CD8-positive, alpha-beta memory T cell (primary cell): ENCODE measurements at places on chromosomes 11 and 22.
A peak's percentile ranks its signal among the peaks of the same experiment; 100 is the strongest.

DNA sequence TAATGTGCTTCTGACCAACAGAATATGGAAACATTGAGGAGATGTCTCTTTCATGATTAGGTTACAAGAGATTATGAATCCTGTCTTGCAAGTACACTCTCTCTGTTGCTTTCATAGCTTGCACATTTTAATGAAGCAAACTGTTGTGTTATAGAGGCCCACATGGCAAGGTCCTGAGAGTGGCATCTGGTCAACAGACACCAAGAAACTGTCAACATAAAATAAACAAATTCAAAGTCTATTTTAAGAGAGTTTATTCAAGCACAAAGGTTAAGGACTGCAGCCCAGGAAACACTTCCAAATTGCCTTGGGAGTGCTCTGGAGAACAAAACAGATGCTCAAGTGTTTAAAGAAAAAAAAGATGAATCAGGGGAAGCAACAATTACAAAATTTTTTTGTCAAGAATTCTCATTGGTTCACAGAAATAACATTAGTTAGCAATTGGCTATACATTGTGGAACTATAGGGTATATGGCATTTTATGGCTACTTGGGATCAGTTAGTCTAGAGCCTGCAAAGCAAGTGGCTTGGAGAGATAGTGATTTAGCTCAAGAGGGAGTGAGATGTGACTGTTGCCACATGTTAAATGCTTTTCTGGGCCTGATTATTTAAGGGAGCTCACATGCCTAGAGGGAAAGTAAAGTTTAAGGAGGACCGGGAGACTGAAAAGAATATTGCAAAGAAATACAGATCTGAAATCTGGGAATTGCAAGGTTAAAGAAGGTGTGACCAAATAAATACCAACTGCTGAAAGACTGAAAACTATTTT, 54.6 kb downstream of the CTSC start:
- H3K36me3 ChIP-seq = no peaks in the 10 kb centered on the region
- DNase-seq = no peak
- H3K4me3 ChIP-seq = no peak overlapping the region
- H3K4me1 ChIP-seq = no peaks in the 10 kb centered on the region
- no peaks in the 10 kb centered on the region for H3K27me3 ChIP-seq
- no peak overlapping the region for H3K27ac ChIP-seq

GRCh38 chr11:66280428-66280827, 2.5 kb downstream of the CNIH2 start:
- H3K4me3 ChIP-seq = no peak overlapping the region
- H3K27ac ChIP-seq = no peak overlapping the region
- H3K27me3 ChIP-seq = no peaks in the 10 kb centered on the region
- peaks cover 3% of the 10 kb centered on the region for H3K36me3 ChIP-seq
- peaks cover 30% of the 10 kb centered on the region for H3K4me1 ChIP-seq

DNA sequence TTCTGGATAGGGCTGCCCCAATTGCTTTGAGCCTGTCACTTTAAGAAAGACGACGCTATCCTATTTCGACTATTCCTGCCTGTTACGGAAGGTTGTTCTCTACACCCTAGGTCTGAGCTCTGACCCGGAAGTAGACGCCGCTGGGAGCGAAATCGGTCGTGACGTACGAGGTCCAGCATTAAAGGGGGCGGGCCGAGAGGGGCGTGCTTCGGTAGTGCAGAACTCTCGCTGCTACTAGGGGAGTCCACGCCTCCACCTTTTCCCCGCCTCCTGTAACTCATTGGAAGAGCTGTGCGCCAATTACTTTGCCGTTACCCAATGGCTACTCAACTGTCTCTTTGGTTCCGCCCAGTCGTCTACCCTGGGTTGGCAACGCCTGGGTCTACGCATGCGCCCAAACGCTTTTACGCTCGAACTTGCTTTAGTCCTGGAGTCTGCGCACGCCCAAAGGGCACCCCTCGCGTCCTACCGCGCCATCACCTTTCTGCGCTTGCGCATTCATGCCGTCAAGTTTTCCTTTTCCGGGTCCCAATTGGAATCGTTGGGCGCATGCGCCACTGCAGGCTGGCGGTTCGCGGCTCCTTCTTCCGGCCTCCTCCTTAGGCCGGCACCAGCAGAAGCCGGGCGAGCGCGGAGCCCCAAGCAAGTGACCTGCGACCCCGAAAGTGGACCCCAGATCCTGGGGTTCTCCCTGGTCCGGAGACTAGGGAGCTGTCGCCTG, at the start of gene PCNX3:
Gene PCNX3, plus strand, starts transcription at position 548 of the 721 bp plus-strand sequence. CDS start 536 bp downstream, outside the sequence.
- peak within 1 kb of the TSS; percentile 93 for H3K4me3 ChIP-seq
- peak within 1 kb of the TSS; percentile 91 for H3K27ac ChIP-seq
- DNase-seq = peak; percentile 100
- H3K4me1 ChIP-seq = peaks cover 44% of the 10 kb centered on the region
- peaks cover 12% of the 10 kb centered on the region for H3K36me3 ChIP-seq

DNA sequence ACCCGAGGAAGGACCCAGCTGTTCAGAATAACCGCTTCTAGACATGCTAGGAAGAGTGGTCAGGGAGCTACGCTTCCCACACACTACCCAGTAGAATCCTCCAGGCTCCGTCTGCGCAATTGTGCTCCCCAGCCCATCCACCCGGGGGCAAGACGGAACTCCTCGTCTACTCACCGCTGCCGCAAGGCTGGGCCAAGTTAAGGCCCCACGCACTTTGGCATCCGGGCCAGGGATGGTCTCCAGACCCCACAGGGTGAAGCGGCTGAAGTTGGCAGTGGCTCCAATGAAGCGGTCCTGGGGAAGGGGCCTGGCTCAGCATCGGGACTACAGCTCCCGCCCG, 757 bp downstream of the RNASEH2C start:
- peaks cover 38% of the 10 kb centered on the region for H3K36me3 ChIP-seq
- no peak for DNase-seq
- peaks cover 18% of the 10 kb centered on the region for H3K4me1 ChIP-seq
- H3K4me3 ChIP-seq = peak overlapping the region; percentile 84

DNA sequence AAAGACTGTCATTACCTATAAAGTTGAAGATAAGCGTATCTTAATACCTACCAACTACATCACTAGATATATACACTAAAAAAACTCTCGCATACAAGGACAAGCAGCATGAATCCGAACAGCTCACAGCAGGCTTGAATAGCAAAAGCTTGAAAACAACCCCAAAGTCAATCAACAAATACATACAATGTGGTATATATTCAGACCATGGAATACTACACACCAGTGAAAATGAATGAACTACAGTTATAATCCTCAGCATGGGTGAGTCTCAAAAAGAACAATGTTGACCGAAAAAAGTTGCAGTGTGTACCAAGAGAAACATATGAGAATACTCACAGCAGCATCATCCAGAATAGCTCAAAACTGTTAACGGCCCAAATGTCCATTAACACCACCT, 25.2 kb downstream of the USP28 start:
- no peak for DNase-seq
- H3K36me3 ChIP-seq = peaks cover 8% of the 10 kb centered on the region
- H3K27me3 ChIP-seq = no peaks in the 10 kb centered on the region
- no peaks in the 10 kb centered on the region for H3K4me1 ChIP-seq

- no peaks in the 10 kb centered on the region for H3K27me3 ChIP-seq
- H3K36me3 ChIP-seq = peaks cover 63% of the 10 kb centered on the region
- no peak overlapping the region for H3K4me3 ChIP-seq
- H3K4me1 ChIP-seq = no peaks in the 10 kb centered on the region
- no peak overlapping the region for H3K27ac ChIP-seq
Observed at GRCh38 chr22:29819501-29819900, 18.6 kb downstream of the ASCC2 start.

DNA sequence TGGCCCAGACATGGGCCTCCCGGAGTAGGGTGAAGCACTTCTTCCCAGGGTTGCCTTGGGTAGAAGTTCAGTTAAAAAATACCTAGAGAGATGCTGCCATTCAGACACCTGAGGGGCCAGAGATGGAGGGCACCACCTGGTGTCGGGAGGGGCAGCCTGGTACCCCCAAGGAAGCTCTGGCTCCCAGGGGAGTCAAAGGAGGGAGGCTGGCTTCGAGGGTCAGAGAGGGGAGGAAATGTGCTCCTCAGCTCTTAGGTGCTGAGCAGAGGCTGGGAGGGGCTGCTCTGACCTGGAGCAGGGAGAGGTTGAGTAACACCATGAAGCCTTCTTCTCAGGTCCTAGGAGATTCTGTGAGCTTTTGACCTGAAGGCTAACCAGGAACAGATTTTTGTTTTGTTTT, 1.1 kb downstream of the USP35 start:
- H3K27me3 ChIP-seq = no peaks in the 10 kb centered on the region
- no peak overlapping the region for H3K27ac ChIP-seq
- peak overlapping the region; percentile 97 for H3K4me3 ChIP-seq
- no peak for DNase-seq
- no peaks in the 10 kb centered on the region for H3K36me3 ChIP-seq

- H3K4me1 ChIP-seq = peaks cover 29% of the 10 kb centered on the region
- peak; percentile 33 for DNase-seq
- H3K27me3 ChIP-seq = no peaks in the 10 kb centered on the region
- no peaks in the 10 kb centered on the region for H3K36me3 ChIP-seq
Observed at GRCh38 chr22:46612904-46613605, 7.1 kb upstream of the GRAMD4 start.

DNA sequence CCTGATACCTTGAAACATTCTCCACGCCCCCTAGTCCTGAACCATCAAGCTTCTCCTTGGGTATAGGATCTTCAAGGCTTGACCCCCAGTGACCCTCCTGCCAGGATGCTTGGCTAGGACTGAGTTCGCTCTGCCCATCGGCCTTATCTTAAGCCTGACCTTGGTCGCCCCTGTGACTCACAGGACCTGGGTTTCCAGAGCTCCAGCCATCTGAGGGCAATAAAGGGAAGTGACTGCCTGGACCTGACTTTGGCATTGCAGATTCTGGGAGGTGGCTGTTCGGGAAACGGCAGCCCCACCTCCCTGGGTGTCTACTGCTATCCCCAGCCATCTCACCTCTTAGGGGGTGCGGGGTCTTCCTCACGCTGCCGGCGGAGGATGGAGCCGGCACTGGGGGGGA, 15.4 kb downstream of the CARD10 start:
- no peak overlapping the region for H3K4me3 ChIP-seq
- no peaks in the 10 kb centered on the region for H3K36me3 ChIP-seq
- no peak overlapping the region for H3K27ac ChIP-seq
- H3K27me3 ChIP-seq = no peaks in the 10 kb centered on the region
- peaks cover 16% of the 10 kb centered on the region for H3K4me1 ChIP-seq
- no peak for DNase-seq

GRCh38 chr11:120717042-120717441, 205.5 kb downstream of the GRIK4 start:
- H3K36me3 ChIP-seq = no peaks in the 10 kb centered on the region
- no peak for DNase-seq
- no peaks in the 10 kb centered on the region for H3K27me3 ChIP-seq
- no peak overlapping the region for H3K4me3 ChIP-seq
- no peaks in the 10 kb centered on the region for H3K4me1 ChIP-seq

GRCh38 chr11:131418189-131418588, 47.8 kb downstream of the NTM start:
- DNase-seq = no peak
- H3K4me3 ChIP-seq = no peak overlapping the region
- H3K4me1 ChIP-seq = no peaks in the 10 kb centered on the region
- H3K27me3 ChIP-seq = no peaks in the 10 kb centered on the region

DNA sequence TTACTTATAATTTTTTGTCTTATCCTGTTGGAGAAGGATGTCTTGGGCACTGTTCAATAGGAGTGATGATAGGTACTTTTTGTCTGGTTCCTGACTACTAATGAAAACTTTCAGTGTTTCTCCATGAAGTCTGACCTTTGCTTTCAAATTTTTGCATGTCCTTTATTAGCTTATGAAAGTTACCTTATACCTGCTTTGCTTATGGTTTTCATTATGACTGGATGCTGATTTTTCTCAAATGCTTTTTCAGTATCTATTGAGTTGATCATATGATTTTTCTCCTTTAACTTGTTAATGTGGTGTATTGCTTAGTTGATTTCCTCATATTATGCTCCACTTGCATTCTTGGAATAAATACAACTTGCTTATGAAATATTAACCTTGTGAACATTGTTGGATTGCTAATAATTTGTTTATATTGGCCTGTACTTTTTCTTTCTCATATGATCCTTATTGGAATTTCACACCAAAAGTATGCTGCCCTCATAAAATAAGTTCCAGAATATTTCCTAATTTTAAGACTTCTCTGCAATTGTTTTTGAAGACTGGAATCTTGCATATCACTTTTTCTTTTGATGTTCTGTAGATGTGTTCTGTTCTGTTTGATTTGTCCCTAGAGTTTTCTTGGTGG, 85.0 kb upstream of the SC5D start:
- no peaks in the 10 kb centered on the region for H3K4me1 ChIP-seq
- H3K36me3 ChIP-seq = no peaks in the 10 kb centered on the region
- no peaks in the 10 kb centered on the region for H3K27me3 ChIP-seq

DNA sequence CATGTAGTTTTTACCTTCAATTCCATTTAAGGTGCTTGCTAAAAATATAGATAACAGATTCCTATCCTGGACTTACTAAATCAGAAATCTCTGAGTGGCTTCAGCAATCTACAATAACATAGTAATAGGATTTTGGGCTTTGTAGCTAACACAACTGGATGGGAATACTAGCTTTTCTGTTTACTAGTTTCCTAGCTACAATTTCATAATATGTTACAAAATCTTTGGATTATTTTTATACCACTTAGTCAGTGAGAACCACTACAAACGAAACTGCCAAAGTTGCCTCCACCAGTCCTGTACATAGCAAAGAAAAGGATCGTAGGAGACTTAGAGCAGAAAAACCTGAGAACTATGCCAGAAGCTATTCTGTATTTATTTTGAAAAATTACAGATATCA, 87.7 kb upstream of the ANO3 start:
- H3K36me3 ChIP-seq = no peaks in the 10 kb centered on the region
- no peaks in the 10 kb centered on the region for H3K27me3 ChIP-seq
- H3K4me3 ChIP-seq = no peak overlapping the region
- no peak for DNase-seq
- H3K27ac ChIP-seq = no peak overlapping the region

GRCh38 chr11:46006418-46007070, 84.1 kb downstream of the LARGE2 start:
- peak; percentile 36 for DNase-seq
- no peaks in the 10 kb centered on the region for H3K27me3 ChIP-seq
- no peak overlapping the region for H3K4me3 ChIP-seq
- H3K36me3 ChIP-seq = no peaks in the 10 kb centered on the region
- H3K4me1 ChIP-seq = no peaks in the 10 kb centered on the region

DNA sequence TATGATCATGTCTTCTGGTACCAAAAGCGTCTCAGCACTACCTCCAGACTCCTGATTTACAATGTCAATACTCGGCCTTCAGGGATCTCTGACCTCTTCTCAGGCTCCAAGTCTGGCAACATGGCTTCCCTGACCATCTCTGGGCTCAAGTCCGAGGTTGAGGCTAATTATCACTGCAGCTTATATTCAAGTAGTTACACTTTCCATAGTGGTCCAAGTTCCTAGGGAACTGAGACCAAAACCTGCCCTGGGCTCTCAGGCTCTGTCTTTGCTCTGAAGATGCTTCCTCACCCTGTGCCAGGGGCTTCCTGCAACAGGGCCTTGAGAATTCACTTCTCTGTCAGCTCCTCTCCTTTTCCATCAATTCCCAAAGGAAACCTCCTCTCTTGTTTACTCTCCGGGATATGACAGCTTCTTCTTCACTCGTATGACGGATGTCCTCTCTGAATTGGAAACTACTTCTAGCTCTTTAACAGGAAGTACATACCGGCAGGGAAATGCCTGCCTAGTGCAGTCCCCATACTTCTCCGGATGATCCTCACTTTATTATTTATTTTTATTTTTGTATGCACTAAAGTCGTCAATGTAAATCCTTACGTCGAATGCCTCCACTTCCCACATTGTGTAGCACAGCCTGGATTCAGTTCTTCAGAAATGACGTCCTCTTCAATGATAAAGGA, 29.6 kb upstream of the PRAME start:
- H3K27me3 ChIP-seq = no peaks in the 10 kb centered on the region
- H3K27ac ChIP-seq = no peak overlapping the region
- no peaks in the 10 kb centered on the region for H3K4me1 ChIP-seq
- no peaks in the 10 kb centered on the region for H3K36me3 ChIP-seq
